ENCODE measurements at places on chromosomes 16 and 17. TPM values are rescaled to one million over a fixed set of nuclear protein-coding genes. Genes with fewer than 3 reads are reported as not detected.

TBC1D3E gene
- not detected for total RNA-seq

AANAT gene
- 0.55 TPM for total RNA-seq

SLC16A11 gene
- not detected for total RNA-seq

TERB1 gene
- total RNA-seq: not detected

KRT20 gene
- not detected for total RNA-seq

GNG13 gene
- not detected for total RNA-seq

GDPD3 gene
- total RNA-seq: 3.8 TPM

BICDL2 gene
- 13.5 TPM for total RNA-seq

MT4 gene
- not detected for total RNA-seq

FSCN2 gene
- 1.0 TPM for total RNA-seq

TNK1 gene
- 11.2 TPM for total RNA-seq

DNA sequence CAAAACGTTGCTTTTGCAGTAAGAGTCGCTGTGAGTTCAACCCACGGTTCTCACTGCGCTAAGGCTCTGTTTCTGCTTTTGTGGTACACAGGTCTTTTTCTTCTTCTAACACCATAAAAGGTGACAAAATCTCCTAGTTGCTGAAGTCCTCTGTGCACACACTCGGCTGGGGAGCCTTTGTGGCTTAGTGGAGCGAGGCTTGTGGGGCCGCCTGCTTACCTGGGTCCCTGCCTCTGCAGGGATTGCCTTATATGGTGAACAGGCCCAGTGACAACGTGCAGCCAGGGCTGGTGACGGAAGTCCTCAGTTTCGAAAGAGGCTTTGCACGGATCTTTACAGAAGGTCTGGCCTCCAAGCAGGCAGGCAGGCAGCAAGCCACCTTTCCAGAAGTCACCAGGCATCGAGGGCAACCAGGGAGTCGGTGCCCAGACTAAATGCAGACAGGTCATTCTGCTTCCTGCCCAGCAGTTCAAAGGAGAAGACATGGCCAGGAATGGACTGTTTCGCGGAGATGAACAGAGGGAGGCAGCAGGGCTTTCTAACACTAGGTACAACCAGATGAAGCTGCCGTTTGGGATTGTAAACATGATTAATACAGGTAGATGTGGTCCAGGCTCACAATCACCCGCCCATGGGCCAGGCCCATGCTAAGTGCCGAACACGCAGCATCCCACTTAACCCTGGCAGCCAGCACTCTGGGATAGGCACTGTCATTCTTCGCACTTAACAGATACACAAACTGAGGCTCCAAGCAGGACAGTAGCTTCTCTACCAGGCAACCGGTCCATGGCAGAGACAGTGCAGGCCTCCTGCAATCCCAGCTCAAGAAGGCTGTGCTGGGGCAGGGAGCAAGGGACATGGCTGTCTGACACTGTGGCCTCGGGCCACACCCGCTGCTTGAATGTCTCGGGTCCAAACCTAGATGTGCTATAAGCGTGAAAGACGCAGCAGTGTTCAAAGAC, 10.7 kb upstream of the MEAK7 start:
- DNase-seq: no peak

GRCh38 chr17:71334048-71334751, 786.6 kb upstream of the SOX9 start:
- DNase-seq: no peak

- no peak for DNase-seq
These were observed 1.4 kb upstream of the CHST4 start for GRCh38 chr16:71524566-71525553.

GRCh38 chr17:68456339-68457167, 743 bp downstream of the WIPI1 start:
- DNase-seq: peak; percentile 96

- no peak for DNase-seq
These were observed 2.1 kb downstream of the FAM20A start for GRCh38 chr17:68599091-68599490.

GRCh38 chr17:37483311-37484039, 6.2 kb upstream of the DUSP14 start:
- no peak for DNase-seq

DNA sequence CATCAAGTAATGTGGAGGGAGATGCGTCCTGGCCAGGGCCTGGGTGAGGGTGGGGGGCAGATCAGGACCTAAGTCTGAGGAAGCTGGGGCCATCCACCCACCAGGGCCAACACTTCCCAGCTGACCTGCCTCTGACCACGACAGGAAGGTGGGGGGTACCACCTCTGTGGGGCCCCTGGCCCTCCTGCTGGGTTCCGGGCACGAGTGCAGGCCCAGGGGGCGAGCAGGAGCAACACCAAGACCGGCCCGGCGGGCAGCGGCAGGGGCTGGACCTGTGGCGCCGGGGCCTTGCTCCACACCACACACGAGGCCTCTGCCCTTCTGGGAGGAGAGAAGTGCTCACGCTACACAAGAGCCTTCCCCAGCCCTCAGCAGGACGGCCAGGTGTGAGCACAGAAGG, 13.3 kb downstream of the PDIA2 start:
- no peak for DNase-seq

DNA sequence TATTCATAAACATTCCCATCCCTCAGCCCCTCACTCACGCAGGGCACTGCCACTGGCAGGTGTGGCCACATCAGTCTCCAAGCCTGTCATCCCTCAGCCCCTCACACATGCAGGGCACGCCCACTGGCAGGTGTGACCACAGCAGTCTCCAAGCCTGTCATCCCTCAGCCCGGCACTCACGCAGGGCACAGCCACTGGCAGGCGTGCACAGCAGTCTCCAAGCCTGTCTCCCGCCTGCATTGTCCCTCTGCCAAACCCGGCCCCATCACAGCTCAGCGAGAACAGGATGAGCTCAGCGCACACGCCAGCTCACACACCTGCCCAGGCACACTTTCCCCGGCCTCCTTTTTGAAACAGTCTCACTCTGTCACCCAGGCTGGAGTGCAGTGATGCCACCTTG, 11.4 kb upstream of the KREMEN2 start:
- DNase-seq: no peak

- peak; percentile 95 for DNase-seq
These were observed at the start of gene PLA2G15 for GRCh38 chr16:68244903-68245853. PLA2G15 (plus strand) TSS chr16:68245373; CDS start chr16:68245427, 54 bp downstream.

- no peak for DNase-seq
These were observed 96.8 kb downstream of the OMG start for GRCh38 chr17:31200287-31200686.

- DNase-seq: no peak
These were observed 250.3 kb upstream of the SOX9 start for GRCh38 chr17:71870546-71870862.

GRCh38 chr16:50103764-50104163, 38.0 kb downstream of the HEATR3 start:
- DNase-seq: no peak

- DNase-seq: no peak
These were observed 28.0 kb upstream of the SPNS3 start for GRCh38 chr17:4405699-4406098.

DNA sequence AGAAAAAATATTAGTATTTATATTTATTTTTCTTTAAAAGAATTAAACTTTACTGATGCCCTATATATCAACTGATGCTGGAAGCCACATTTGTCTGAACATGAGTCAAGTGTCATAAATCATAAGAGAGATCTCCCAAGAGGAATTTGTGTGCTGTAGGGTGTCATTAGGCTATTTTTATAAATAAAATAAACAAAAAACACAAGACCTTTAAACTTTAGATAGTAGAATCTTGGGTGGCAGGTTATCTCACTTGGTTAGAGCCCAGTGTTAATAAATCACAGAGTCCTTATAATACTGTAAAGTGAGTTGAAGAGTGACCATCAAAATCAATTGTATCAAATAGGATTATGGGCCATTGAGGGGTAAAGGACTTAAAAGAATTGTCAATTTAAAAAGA, 21.3 kb upstream of the CPD start:
- no peak for DNase-seq

DNA sequence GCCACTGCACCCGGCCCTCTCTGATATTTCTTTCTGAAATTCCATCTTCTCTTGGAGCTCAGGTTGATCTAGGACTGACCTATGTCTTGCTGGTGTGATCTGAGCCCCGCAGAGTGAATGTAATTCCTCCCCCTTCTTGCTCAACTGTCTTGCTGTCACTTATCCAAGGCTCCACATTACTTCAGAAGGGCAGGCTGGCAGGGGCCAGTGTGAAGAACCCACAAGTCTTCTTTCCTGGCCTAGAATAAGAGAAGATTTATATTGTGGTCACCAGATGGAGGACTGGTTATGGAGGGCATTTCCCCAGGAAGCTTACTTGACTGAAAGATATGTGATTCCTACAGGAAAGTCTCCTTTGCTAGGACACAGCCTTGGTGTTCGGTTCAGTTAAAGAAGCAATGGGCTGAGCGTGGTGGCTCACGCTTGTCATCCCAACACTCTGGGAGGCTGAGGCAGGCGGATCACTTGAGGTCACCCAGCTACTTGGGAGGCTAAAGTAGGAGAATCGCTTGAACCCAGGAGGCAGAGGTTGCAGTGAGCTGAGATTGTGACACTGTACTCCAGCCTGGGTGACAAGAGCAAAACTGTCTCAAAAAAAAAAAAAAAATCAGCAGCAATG, 13.4 kb downstream of the ITGAL start:
- DNase-seq: no peak

GRCh38 chr17:50026837-50027171, 29.1 kb upstream of the ITGA3 start:
- DNase-seq: peak; percentile 94

- DNase-seq: no peak
These were observed 21.0 kb downstream of the CNP start for GRCh38 chr17:41987642-41988041.

DNA sequence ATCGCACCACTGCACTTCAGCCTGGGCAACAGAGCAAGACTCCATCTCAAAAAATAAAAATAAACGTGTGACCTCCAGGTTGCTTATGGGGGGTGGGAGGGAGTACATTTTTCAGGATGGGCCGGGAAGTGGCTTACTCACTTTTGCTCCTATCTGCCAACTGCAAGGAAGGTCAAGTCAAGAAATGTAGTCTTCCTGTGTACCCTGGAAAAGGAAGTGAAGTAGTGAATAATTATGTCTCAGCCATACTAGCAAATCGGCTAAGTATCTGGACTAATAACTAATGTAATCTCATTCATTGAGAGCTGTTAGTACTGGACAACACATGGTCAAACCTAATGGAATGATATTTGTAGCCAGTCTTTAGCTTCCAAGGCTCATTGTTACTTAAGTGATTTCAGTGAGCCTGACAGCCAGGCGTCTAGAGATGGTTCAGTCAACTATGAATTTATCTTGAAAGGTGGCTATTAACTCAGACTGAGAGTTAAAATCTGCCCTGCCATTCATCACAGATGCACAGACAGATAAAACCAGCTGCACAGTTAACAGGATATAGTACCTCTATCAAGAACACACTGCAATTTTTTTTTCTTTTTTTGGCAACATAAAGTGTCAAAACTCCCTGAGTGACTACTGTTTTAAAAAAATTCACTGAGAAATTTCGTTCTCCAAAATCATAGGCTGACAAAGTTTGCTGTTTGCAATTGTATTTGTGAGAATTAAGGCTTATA, 3.7 kb upstream of the TACO1 start:
- DNase-seq: no peak

DNA sequence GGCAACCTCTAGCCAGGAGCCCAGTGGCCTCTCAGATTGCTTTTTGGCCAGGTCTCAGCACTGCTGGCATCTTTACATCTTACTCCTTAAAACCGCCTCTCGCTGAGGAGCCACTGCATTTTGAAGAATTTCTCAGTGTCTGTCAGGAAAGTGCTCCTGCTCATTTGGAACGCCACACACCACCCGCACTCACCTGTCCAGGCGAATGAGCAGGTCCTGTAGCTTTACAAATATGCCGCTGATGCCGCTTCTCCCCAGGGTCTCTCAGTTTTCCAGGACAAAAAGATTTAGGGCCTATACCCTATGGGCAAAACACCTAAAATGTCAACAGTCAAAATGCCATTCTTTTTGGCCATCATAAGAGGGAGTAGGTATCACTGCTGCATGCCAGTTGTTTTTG, 22.1 kb downstream of the CYB561 start:
- peak; percentile 30 for DNase-seq

- DNase-seq: no peak
These were observed 950.7 kb upstream of the RBFOX1 start for GRCh38 chr16:6381896-6382295.

GRCh38 chr16:88482630-88483391, 29.7 kb downstream of the ZFPM1 start:
- DNase-seq: no peak

- DNase-seq: no peak
These were observed 336.1 kb upstream of the TBX2 start for GRCh38 chr17:61063528-61063927.

- DNase-seq: no peak
These were observed 7.6 kb downstream of the LIMD2 start for GRCh38 chr17:63692195-63692816.

DNA sequence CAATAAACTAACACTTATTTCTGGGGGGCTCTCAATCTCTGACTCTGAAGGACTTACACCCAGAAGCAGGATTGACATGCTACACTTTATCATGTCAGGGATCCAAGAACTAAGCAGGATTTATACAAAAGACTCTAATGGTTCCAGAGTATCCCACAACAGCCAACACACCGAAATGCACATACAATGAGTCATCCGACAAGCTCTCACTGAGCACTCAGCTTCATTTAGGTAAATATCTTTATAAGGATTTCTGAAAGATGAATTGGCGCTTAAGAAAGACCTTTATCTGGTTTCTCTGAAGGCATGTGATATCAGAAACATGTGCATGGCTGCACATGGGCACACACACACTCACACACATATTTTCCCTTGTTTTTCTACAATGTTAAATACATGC, 77.2 kb downstream of the TOX3 start:
- DNase-seq: no peak

DNA sequence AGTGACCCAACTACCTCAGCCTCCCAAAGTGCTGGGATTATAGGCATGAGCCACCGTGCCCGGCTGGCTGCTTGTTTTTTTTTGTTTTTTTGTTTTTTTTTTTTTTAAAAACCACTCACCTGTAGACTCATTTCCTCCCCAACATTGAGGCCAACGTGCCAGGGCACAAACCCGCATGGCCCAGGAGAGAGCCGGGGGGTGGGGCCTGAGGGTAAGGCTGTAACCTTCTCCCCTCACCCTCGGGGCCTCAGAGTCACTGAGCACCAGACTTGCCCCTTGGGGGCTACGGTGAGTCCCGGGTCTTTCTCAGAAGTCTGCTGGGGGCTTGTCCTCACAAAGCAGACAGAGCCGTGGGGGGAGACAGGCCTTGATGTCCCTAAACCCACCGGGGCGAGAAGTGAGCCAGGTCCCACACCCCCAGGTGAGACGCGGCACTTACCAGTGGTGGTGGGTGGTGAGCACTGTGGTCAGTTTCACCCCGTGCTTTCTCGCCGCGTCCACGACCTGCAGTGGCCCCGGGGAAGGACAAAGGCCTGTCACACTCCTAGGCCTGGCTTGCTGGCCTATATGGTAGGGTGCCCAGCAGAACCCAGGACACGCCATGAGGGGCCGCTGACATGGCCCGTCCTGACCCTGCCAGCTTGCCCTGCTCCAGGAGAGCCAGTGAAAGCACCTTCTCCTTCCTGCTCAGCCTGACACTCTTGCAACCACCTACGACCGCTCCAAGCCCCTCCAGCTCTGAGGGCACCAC, 4.6 kb downstream of the HAGH start:
- no peak for DNase-seq

DNA sequence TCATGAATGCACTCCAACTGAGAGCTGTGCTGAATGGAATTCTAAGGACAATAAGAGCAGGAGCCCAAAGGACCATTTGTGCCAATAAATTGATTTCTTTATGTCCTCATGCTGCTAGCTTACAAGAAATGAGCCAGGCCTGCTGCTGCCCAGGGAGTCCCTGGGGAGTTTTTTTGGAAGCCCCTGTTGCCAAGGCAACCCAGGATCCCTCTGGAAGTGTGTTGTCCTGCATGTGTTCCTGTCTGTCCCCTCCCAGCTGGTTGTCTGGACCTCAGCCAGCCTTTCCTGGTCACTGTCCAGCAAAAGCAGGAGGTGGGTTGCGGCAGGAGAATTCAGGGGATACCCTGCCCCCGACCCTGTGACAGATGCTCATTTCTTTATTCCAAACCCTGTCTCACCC, 51.0 kb upstream of the GPRC5B start:
- DNase-seq: no peak
